ENCODE measurements at places on chromosomes 16 and 17.

DNA sequence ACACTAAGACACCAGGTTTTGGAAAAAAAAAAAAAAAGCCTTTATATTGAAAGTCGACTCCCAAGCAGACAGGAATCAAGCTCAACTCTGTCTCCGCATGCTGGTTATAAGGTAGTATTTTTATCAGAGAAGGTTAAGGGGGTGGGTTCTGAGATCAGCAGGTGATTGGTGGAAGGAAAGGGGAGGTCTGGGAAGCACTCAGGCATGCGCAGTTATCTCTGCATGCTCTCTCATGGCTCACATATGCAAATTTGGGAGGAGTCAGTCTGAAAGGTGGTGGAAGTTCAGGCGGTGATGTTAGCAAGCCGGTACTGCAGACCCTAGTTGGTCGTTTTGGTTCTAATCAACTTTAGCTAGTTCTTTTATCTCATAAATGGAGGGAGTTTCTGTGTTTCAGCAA, 357.6 kb upstream of the C16orf82 start:
- DNase-seq, result no peak

- DNase-seq, result no peak
Measured at GRCh38 chr17:81631482-81631881, 5.4 kb downstream of the NPLOC4 start.

- DNase-seq, result no peak
Measured at GRCh38 chr16:1184156-1184868, 31.4 kb downstream of the CACNA1H start.

DNA sequence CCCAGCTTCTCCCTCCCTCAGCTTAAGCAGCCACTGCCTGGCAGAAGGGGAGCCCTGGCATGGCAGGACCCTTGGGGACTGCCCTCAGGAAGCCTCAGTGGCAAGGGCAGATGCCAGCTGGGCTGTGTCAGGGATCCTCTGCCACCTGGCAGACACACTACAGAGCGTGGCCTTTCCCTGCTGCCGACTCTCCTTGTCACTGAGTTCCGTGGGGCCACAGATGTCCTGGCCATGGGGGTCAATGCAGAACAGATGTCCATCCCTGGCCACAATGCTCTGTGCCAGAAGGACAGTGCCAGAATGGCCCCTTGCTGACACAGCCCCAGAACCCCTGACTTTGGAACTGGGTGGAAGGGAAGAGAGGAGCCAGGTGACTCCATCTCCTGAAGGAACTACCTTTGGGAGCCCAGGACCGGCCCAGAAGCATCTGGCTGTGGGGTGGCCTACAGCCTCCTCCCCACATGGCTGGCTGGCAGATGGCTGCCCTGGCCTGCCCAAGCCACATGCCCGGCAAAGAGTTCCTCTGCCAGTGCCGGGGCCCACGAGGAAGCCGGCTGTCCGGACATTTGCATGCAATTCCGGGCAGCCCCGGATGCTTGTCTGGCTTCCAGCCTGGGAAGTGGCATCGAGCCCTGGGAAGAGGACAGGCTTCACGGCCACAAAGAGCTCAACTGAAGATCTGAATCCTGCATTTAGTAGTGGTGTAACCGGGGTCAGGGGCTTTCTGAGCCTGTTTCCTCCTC, 24.1 kb downstream of the NPTX1 start:
- no peak for DNase-seq
